ENCODE measurements at places on chromosomes 3 and 15. TPM values are rescaled to one million over a fixed set of nuclear protein-coding genes. Genes with fewer than 3 reads are reported as not detected.

GRCh38 chr3:87420171-87420570 is 143.8 kb upstream of the POU1F1 start:
- DNase-seq, result no peak

NCKIPSD gene
- 6.1 TPM for total RNA-seq

DNA sequence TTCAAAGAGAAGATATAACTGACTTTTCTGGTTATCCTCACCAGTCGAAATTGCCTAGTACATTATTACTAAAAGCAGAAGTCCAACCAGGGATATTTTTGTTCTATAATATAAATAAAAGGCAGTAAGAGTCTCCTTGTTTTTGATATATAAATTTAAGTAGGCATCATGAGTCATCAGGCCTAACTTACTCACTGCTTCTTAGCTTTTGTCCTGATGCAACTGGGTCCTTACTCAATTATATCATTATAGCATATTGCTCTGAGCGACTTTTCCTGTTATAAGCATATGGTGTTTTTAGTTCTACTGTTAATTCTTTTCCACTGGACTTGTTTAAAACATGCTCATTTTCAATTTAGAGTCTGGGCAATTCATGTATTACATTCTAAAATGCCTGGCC is 910.1 kb downstream of the MCTP2 start:
- DNase-seq, result no peak

- no peak for DNase-seq
Measured at GRCh38 chr3:36060950-36061349, 319.4 kb upstream of the STAC start.
